ENCODE measurements at places on chromosomes 12 and 14.
A peak's percentile ranks its signal among the peaks of the same experiment; 100 is the strongest.

- DNase-seq = no peak
Observed at GRCh38 chr12:51847643-51848325, 734 bp downstream of the FIGNL2 start.

GRCh38 chr12:87152841-87153528, 876.2 kb downstream of the C12orf50 start:
- no peak for DNase-seq

DNA sequence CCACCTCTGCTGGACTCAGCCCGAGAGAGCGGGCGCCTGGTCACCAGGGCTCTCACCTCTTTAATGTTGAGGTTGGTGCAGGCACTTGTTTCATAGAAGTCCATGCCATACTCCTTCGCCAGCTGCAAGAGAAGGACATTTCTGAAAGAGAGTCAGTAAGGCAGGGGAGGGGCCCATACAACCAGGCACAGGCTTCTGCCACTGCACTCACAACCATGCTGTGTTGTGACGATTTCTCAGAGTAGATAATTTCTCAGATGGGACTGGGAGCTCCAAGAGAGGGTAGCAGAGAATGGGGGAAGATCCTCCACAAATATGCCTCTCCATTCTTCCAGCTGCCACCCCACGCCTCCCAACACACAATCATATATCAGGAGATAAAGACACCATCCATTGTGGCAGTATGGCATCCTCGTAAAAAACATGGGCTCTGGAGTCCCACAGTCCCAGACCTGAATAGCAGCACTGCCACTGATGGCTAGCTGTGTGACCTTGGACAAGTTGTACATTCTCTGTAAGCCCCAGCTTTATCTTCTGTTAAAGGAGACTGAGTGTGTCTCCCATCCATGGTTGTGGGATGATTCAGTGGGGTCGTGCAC, 6.2 kb upstream of the GPX2 start:
- no peak for DNase-seq

DNA sequence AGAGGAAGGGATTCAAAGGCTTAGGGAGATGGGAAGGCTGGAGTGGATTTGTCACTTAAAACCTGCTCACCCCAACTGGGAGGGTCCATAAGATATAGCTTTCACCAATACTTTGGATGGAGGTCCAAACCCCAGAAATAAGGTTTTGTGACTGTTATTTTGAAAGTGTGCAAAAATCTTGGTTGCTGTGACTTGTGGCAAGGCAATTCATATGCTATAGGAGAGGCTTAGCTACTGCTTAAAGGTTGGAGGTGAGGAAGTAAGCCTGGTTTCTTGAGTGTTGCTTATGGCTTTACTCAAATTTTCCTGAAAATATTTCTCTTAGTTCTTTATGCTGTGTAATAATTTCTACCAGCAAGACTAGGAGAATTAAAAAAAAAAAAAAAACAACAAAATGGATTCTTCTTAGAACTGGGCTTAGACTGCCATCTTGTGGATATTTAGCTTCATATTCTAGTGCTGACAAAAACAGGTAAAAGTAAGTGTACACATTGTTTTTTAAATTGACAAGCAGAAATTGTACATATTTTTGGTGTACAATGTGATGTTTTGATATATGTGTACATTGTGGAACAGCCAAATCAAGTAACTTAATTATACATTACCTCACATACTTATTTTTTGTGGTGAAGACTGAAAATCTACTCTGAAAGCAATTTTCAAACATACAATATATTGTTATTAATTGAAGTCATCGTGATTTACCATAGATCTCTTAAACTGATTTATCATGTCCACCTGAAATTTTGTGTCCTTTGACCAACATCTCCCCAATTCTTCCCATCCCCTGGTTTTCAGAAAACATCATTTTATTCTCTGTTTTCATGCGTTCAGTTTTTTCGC, 23.0 kb downstream of the PDE6H start:
- DNase-seq = peak; percentile 63

- no peak for DNase-seq
Observed at GRCh38 chr12:109582636-109583035, 9.0 kb downstream of the MVK start.

- no peak for DNase-seq
Observed at GRCh38 chr12:103742349-103742932, 98.6 kb downstream of the NT5DC3 start.

GRCh38 chr14:70130482-70130881, 58.3 kb downstream of the SLC8A3 start:
- no peak for DNase-seq

GRCh38 chr14:40727107-40727506, 879.6 kb upstream of the LRFN5 start:
- DNase-seq = no peak

GRCh38 chr12:104749545-104749944, 208.5 kb downstream of the SLC41A2 start:
- no peak for DNase-seq

DNA sequence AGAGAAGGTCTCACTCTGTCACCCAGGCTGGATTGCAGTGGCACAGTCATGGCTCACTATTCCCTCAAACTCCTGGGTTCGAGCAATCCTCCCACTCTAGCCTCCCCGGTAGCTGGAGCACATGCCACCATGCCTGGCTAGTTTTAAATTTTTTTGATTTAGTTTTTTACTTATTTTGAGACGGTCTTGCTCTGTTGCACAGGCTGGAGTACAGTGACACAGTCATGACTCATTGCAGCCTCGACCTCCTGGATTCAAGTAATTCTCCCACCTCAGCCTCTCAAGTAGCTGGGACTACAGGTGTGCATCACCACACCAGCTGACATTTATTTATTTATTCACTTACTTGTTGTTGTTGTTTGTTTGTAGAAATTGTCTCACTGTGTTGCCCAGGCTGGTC, 22.2 kb upstream of the DIP2B start:
- no peak for DNase-seq

GRCh38 chr12:117100851-117101673, 1.8 kb upstream of the TESC start:
- no peak for DNase-seq

DNA sequence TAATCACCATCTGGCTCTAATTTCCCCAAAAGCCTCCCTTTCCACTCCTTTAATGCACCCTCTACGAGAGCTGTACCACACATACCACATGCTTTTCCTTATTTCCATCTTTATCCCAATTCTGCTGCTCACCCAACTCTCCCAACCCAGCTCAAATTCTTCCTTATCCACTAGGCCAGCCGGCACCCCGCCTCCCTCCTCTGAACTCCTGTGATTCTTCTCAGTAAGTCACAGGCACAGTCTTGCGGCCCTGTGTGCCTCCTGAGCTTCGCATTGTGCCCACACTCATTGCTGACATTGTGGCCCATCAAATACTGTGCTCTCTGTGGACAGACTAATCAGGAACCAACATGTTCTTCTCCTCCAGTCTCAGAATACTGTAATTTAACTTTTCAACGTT, 45.4 kb downstream of the APPL2 start:
- DNase-seq = peak; percentile 6

- DNase-seq = no peak
Observed at GRCh38 chr12:40788276-40788675, 96.0 kb downstream of the CNTN1 start.

GRCh38 chr12:9115731-9116559, at the start of gene A2M:
A2M (minus strand) TSS chr12:9115919; CDS start chr12:9115849, 70 bp downstream.
- DNase-seq = no peak

- DNase-seq = no peak
Observed at GRCh38 chr14:49962621-49963020, 69.7 kb downstream of the ARF6 start.

GRCh38 chr14:104936361-104937155, 11.9 kb downstream of the PLD4 start:
- DNase-seq = no peak

DNA sequence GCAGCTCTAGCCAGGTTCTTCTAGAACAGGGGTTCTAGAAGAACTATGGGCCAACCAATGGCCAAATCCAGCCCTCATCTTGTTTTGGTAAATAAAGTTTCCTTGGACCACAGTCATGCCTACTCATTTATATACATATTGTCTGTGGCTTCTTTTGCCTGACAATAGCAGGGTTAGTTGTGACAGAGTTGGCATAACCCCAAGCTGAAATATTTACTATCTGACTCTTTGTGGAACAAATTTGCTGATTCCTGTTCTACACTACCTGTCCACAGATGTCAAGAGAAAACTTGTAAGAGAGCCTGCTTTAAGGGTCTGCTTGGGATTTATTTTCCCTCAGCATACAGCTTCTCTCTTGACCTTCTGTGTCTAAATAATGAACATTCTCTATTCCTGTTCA, 289.0 kb downstream of the KSR2 start:
- peak; percentile 55 for DNase-seq

DNA sequence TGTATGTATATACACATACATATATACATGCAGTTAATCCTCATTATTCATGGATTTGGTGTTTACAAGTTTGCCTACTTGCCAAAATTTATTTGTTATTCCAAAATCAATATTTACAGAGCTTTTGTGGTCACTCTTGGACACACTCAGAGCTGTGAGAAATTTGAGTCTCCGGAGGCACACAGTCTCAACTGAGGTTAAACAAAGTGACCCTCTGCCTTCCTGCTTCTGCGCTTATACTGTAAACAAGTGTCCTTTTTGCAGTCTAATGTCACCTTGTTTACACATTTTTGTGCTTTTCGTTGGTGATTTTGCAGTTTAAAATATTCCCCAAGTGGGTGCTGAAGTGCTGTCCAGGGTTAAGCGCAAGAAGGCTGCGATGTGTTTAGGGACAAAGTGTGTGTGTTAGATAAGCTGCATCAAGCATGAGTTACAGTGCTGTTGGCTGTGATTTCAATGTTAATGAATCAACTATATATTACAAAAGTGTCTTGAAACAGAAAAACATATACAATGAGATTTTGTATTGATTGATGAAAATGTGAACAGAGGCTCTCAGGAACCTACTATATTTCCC, 13.1 kb upstream of the LTA4H start:
- DNase-seq = no peak

GRCh38 chr12:80165746-80166145, 66.4 kb downstream of the OTOGL start:
- DNase-seq = no peak

DNA sequence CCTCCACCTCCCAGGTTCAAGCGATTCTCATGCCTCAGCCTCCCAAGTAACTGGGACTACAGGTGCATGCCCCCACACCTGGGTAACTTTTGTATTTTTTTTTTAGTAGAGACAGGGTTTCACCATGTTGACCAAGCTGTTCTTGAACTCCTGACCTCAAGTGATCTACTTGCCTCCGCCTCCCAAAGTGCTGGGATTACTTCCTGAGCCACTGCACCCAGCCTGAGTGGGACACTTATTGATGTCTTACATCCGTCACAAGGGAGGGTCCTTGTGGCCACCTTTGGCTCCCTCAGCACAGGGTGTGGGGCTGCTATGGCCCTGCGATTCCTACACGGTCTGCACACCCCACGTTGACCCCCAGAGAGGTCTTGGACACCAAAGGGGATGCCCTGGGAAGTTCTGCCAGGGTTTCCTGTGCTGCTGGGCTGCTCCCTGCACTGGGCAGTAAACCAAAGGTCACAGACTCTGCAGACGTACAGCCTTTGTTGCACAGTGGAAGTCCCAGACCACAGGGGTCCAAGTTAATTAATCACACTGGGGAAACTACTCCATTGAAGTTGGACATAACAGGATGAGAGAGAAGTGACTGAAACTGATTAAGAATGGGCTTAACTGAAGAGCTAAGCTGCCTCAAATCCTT, 95.7 kb downstream of the SAMD4A start:
- no peak for DNase-seq

DNA sequence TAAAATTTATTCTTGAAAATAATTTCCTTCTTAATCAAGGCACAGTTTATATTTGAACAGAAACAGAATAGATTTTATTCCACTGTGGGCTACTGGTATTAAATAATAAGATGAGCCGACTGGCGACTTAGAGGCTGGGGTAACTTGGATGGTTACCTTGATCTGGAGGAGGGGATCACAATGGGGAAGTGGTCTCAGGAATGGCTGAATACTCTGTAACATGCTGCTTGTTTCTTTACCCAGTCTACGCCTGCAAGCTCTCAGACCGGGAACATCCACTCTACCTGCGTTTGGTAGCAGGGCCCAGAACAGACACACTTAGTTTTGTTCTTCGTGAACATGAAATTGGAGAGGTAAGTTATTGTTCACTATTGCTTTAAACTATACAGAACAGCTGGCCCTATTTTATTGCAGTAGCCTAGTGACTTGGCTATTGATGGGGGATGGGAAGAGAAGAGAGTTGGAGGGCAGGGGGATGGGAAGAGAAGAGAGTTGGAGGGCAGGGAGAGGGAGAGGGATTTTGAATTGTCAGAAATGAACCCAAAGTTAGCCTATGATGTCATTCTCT, 67.9 kb downstream of the GNS start:
- DNase-seq = no peak

GRCh38 chr12:31491841-31492598, 98.9 kb downstream of the DENND5B start:
- DNase-seq = peak; percentile 95

DNA sequence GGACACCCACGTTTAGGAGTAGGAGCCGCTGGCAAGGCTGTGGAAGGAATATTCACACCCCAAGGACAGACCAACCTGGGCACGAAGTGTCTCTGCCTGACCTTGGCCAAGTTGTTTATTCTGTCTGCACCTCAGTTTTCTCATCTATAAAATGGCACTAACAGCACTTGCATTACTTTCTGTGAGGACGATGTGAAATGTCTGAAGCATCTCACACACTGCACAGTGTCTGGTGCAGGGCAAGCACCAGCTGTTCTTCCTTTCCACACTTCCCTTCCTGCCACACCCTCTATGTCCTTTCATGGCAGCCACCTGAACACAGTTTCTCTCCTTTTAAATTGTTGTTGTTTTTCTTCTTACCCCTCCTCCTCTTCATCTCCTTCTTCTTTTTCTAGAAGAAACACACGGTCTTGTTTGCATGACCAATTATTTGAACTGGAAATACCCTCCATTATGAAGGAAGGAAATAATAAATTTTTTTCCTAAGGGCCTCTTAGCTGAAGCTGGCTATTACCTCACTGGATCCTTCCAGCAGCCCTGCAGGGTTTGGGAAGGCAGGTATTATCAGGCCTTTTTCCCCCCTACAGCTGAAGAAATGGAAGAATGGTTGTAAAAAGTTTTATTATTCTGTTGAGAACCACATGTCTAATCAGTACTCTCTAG, 42.9 kb upstream of the ATP23 start:
- no peak for DNase-seq

GRCh38 chr14:62289471-62289870, 527.3 kb downstream of the SNAPC1 start:
- DNase-seq = peak; percentile 48

- no peak for DNase-seq
Observed at GRCh38 chr12:2495417-2496112, 299.2 kb upstream of the FKBP4 start.

GRCh38 chr14:99281396-99281795, 9.4 kb upstream of the BCL11B start:
- no peak for DNase-seq

DNA sequence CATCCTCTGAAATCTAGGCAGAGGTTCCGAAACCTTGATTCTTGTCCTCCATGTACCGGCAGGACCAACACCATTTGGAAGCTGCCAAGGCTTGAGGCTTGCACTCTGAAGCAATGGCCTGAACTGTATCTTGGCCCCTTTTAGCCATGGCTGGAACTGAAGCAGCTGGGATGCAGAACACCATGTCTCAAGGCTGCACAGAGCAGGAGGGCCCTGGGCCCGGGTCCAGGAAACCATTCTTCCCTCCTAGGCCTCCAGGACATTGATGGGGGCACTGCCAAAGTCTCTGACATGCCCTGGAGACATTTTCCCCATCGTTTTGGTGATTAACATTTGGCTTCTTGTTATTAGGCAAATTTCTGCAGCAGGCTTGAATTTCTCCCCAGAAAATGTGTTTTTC, 198.7 kb downstream of the EFCAB11 start:
- no peak for DNase-seq

Measured in fibroblast of skin of abdomen (primary cell).